OCI-LY7 (cell line): ENCODE measurements at places on chromosomes 1 and 21. TPM values are rescaled to one million over a fixed set of nuclear protein-coding genes. Genes with fewer than 3 reads are reported as not detected.

- no peak for DNase-seq
These were observed 412 bp downstream of the GPR25 start for GRCh38 chr1:200873116-200873670.

DNA sequence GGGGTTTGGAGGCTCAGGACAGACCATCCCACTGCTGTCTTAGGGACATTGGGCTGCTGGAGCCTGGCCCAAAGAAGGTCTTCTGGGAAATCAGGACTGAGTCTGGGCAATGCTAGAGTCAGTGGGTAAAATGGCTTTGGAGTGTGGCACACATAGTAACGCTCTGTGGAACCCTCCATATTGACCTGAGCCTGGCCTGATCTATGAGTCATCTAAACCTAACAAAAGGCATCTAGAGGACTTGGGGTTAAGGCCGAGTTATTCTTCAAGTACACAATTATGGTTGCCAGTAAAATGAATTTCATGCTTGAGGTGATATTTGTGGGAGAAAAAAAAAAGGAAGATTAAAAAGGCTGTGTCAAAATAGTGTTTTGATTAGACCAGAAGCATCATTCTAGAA is 77.7 kb downstream of the ST6GALNAC5 start:
- no peak for DNase-seq

LPAR3 gene
- not detected in 2 replicates for total RNA-seq

GRCh38 chr1:56056438-56057287 is 522.7 kb downstream of the PLPP3 start:
- no peak for DNase-seq

DNA sequence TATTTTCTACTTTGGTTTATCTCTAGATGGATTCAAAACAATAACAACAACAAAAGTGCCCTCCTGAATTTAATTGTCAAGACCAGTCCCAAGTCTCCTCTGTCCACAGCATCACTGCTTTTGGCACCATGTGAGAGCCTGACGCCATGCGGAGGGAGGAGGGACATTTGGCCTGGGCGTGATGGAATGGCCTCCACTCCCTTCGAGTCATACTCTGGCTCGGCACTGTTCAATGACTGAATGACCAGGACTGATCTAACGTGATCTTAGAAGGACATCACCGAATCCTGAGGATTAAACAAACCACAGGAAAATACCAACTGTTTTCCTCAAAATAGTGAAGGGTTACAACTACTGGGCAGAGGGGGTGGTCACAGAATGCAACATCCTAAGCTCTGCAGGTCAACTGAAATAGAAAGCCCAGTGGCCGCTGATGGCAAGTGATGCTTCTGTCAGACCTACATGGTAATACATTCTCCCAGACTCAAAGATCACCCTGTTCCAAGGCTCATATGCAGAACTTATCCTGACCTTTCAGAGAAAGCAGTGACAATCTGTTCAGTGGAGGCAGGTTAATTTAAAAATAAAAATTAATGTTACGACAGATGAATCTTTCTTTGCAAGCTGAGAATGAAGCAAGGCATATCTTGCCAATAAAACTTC is 19.1 kb downstream of the SRSF4 start:
- no peak for DNase-seq

DNA sequence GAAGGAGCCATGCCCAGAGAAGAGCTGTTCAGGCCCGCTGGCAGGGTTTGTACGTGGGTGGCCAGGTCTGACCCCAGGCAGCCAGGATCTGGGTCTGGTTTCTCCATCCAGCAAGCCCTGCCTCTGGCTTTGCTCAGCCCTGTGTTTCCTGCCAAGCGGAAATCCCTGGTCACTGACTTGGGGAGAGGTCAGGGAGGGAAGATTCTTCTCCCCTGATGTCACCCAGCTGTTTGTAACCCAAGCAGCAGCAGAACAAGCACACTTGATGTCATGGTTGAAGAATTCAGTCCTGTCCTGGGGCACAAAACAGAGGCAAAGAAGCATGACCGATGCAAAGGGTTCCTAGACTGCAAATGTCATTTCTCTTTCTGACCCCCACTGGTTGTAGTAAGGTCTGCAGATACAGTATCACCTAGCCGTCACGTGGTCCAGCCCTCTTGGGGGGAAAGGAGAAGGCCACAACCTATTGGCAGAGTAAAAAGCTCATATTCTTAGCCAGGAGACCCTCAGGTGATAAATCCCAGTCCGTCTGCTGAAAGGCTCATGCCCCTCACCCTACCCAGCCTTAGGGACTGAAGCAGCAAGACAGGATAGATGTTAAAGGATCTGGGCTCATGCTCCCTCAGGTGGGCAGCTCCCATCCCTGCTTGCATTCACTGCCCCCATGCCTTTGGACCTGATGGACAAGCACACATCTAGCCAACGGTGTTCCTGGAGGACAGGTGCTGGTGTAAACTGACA is 120.9 kb downstream of the SYT2 start:
- DNase-seq: peak; percentile 68

DNA sequence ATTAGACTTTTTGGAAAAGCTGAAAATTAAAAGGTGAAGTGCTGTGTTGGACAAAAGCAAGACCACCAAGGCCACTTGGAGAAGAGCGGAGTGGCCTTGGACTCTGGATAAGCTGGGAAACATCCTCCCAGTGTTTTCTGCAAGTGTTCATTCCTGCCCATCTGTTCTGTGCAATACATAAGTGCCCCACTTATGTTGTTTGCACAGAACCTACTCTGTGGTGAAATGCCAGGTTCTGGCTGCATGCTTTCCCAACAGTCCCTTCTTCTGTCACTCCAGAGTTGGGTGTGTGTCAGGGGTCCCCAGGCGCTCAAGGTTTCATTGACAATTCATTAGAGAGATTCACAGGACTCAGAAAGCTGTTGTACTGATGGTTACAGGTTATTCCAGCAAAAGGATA is 30.3 kb downstream of the NHLH2 start:
- no peak for DNase-seq

DNA sequence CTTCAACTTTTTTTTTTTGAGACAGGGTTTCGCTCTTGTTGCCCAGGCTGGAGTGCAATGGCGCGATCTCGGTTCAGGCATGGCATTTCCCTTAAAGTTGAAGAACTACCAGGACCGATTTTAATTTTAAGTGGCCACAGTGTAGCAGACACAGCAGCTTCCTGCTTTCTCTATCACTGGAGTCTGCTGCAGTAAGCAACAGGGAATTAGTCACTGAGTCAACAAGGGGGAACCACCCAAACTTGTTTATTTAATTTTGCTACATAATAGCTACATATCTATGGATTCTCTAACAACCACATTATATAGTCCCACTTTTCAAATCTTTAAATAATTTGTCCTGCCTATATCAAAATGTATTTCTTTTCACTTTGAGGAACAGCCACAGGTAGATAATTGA is 12.5 kb upstream of the TNNI3K start:
- DNase-seq: no peak

TAS1R1 gene
- 0.11 TPM in 1 of 2 replicates, not detected in the other for total RNA-seq
